ENCODE measurements at places on chromosomes 12 and 14. TPM values are rescaled to one million over a fixed set of nuclear protein-coding genes. Genes with fewer than 3 reads are reported as not detected.

Gene ANKRD33
- not detected for total RNA-seq

Gene TNFAIP2
- total RNA-seq: 16.1 TPM

Gene TCL1B
- not detected for total RNA-seq

Gene IAPP
- total RNA-seq: not detected

Gene SYNJ2BP
- 5.9 TPM for total RNA-seq

Gene TCTN2
- 11.0 TPM for total RNA-seq

GRCh38 chr12:60391051-60391450 lies 795.2 kb downstream of the SLC16A7 start:
- DNase-seq: no peak

DNA sequence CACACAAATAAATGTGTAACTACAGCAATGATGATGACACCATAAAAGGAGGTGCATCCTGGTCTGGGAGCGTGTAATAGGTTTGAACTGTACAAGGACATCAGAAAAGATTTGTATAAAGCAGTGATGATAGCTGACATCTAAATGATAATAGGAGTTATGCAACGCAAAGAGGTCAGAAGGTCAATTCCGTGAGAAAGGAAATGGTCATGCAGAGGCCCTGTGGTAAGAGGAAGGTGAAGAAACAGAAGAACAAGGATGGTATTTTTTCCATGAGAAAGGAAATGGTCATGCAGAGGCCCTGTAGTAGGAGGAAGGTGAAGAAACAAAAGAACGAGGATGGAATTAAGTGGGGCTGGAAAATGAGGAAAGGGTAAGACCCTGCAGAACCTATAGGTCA lies 106.7 kb upstream of the TMPO start:
- DNase-seq: no peak

- no peak for DNase-seq
Observed at GRCh38 chr14:32383364-32384009, 54.4 kb downstream of the AKAP6 start.

GRCh38 chr12:92574051-92574783 lies 128.6 kb upstream of the PLEKHG7 start:
- no peak for DNase-seq

GRCh38 chr14:58151133-58152013 lies 640 bp downstream of the ARMH4 start:
- DNase-seq: no peak

DNA sequence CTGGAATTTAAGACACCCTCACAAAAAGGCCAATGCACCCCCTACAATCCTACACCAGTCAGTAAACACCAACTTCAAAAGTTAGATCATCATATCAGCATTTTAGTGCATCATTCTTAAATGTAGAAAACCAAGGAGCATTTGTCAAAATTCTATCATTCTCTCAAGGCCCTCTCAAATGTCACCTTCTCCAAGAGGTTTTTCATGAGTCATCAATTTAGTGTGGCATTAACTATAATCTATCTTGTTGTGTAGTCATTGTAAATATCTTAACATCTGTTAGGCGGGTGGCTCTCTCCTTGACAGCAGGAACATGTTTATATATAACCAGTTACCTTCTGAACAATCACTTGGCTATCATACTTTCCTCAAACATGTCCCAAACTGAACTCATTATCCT lies 62.1 kb upstream of the G2E3 start:
- DNase-seq: no peak

- no peak for DNase-seq
Observed at GRCh38 chr12:76633415-76633814, 73.8 kb upstream of the OSBPL8 start.

GRCh38 chr12:110775997-110776396 lies 33.3 kb upstream of the PPP1CC start:
- DNase-seq: no peak

- DNase-seq: no peak
Observed at GRCh38 chr14:57889245-57889644, 23.4 kb upstream of the SLC35F4 start.

GRCh38 chr12:52605542-52605941 lies 4.3 kb upstream of the KRT72 start:
- DNase-seq: no peak

- DNase-seq: peak; percentile 59
Observed at GRCh38 chr12:4445156-4446101, at the start of gene FGF6. TSS of gene FGF6 (minus strand) at chr12:4445815. CDS start at chr12:4445570, 245 bp downstream.

All from lower leg skin (tissue), 4 donors.